ENCODE measurements at places on chromosomes 7 and 10. TPM values are rescaled to one million over a fixed set of nuclear protein-coding genes. Genes with fewer than 3 reads are reported as not detected.

The TLX1 gene
- total RNA-seq = not detected

The FEZF1 gene
- not detected for total RNA-seq

The MSMB gene
- not detected for total RNA-seq

The VTI1A gene
- 49.1 TPM for total RNA-seq

The DPYSL4 gene
- total RNA-seq = 0.49 TPM

The IGFBP3 gene
- 197 TPM for total RNA-seq

The NUTM2B gene
- 0.25 TPM for total RNA-seq

The SEMA3C gene
- 90.6 TPM for total RNA-seq

The FAM25G gene
- not detected for total RNA-seq

The TAS2R5 gene
- 6.1 TPM for total RNA-seq

The PHTF2 gene
- total RNA-seq = 12.0 TPM

The CHST15 gene
- total RNA-seq = 27.0 TPM

The FZD1 gene
- total RNA-seq = 16.5 TPM

The ZNF365 gene
- total RNA-seq = 0.74 TPM

The PNLIP gene
- not detected for total RNA-seq

The PPP1R17 gene
- not detected for total RNA-seq

The MMD2 gene
- not detected for total RNA-seq

The ADCYAP1R1 gene
- 12.0 TPM for total RNA-seq

The DRGX gene
- total RNA-seq = not detected

The CYP2C18 gene
- total RNA-seq = 11.5 TPM

Measured in vagina (tissue), 2 donors.